ENCODE measurements at places on chromosomes 7 and 10.

DNA sequence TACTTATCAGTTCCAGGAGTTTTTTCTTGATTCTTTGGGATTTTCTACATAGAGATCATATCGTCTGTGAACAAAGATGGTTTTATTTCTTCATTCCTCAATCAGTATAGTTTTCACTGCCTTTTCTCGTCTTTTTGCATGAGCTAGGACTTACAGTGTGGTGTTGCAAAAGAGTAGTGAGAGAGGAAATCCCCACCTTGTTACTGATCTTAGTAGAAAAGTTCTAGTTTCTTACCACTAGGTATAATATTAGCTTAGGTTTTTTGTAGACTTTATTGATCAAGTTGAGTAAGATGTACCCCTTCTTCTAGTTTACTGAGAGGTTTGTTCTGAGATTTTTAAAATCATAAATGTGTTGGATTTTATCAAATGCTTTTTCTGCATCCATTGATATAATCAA lies 123.3 kb downstream of the TMEM26 start:
- DNase-seq = no peak

- no peak for DNase-seq
Observed at GRCh38 chr10:101453318-101453717, 99.4 kb downstream of the BTRC start.

DNA sequence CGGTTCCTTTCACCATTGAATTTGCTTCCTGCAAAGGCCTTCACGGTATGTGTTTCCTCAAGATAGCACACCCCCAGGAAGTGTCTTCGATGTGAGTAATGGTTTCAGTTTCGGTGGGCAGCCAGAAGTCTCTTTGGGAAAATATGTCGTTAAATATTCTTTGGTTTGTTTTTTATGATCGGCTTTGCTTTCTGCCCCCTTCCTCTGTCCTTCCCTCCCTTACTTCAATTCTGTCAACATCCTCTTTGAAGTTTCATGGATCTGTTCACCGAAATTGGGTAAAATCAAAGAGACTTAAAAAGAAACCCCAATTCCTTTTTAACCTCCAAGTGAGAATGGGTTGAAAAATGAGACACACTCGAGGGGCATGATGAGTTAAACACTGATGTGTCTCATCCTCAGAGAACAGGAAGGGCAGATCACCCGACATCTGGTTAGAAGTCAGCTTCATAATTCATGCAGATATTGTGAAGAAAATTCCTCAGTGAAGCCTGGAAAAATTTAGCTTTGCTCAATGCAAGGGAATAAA lies 170.8 kb upstream of the HABP2 start:
- DNase-seq = no peak

- DNase-seq = no peak
Observed at GRCh38 chr10:52451817-52452216, 137.7 kb downstream of the DKK1 start.

- no peak for DNase-seq
Observed at GRCh38 chr10:43649185-43649523, 473 bp upstream of the ZNF32 start.

GRCh38 chr10:14557567-14557966 lies 217.1 kb downstream of the FAM107B start:
- no peak for DNase-seq

DNA sequence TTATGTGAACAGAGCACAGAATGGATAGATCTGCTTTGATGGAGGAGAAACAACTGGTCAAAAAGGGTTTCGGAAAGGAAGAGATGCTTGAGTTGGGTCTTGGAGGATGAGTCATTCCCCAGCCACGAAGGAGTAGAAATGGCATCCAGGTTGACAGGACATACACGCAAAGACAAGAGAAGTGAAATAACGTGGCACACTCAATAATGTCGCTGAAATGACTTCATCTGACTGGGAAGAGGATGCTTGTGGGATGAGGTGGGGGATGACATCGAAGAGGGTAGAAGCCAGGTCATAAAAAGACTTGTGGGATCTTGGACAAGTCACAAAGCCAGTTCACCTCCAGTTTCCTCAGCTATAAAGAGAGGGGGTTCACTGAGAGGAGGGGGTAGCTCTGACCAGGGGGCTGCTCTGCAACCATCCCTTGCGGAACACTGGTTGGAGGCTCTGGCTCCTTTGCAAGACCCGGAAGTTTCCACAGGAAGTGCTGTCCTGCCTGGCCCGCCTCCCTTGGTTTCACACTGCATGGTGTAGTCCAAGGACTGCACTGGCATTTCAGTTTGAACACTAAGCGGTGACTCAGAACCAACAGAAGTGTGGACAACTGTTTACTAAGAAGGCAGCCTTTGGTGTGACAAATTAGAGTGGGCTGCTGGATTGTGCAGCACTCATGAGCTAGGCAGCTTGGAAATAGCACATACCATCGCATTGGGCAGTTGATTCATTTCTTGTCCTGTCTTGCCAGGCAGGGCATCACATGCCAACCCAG lies 189.9 kb upstream of the ADO start:
- no peak for DNase-seq

- no peak for DNase-seq
Observed at GRCh38 chr10:7258948-7259523, 151.8 kb downstream of the SFMBT2 start.

DNA sequence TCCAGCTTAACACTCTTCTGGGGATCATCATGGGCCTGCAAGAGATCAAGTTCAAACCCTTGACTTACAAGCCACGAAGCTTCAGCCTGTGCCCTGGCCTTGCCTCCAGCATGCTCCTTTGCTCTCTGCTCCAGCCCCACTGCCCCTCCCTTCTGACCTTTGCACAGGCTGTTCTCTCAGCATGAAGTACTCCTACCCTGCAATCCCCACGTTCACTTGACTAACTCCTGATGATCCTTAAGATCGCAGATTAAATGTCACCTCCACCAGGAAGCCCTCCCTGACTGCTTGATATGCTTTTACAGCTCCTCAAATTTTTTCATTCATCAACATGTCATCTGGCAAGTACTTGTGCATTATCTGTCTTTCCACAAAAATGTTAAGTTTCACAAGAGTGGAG lies 75.5 kb upstream of the SLF2 start:
- no peak for DNase-seq

GRCh38 chr7:91082852-91083495 lies 181.3 kb upstream of the FZD1 start:
- no peak for DNase-seq

DNA sequence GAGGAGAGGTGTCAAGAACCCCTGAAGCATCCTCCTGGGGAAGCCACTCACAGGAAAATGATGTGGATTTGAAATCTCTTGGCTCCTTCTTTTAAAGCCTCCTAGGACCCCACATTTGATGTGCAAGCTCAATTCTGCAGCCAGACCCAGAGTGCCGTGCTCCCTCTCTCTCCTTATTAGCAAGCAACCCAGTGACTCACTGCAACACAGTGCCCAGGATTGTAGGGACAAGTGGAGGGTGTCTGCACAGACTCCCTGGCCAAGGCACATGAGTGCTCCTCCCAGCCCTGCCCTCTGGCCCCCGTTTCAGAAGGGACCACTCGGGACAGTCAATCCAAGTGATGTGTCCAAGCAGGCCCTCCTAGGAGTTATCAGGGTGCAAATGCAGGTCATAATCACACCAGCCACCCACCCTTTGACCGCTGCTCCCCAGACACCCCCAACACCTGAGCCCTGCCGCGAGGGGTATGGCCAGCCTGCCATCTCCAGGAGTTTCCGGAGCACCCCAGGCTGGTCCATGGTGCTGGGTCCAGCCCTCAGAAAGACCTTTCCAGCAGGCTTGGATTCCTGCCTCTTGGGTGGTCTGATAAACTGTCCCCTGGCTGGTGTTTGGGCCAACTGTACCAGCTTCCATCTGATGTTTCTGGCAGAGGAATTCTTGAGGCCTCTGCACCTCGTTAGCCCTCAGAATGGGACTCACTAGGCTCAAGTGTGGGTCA lies 54.5 kb upstream of the CXCL12 start:
- no peak for DNase-seq

- DNase-seq = no peak
Observed at GRCh38 chr10:73126343-73126742, 16.1 kb downstream of the NUDT13 start.

GRCh38 chr10:47440207-47440606 lies 43.7 kb downstream of the ANXA8 start:
- no peak for DNase-seq

GRCh38 chr7:156480671-156481070 lies 159.9 kb upstream of the RNF32 start:
- peak; percentile 55 for DNase-seq

DNA sequence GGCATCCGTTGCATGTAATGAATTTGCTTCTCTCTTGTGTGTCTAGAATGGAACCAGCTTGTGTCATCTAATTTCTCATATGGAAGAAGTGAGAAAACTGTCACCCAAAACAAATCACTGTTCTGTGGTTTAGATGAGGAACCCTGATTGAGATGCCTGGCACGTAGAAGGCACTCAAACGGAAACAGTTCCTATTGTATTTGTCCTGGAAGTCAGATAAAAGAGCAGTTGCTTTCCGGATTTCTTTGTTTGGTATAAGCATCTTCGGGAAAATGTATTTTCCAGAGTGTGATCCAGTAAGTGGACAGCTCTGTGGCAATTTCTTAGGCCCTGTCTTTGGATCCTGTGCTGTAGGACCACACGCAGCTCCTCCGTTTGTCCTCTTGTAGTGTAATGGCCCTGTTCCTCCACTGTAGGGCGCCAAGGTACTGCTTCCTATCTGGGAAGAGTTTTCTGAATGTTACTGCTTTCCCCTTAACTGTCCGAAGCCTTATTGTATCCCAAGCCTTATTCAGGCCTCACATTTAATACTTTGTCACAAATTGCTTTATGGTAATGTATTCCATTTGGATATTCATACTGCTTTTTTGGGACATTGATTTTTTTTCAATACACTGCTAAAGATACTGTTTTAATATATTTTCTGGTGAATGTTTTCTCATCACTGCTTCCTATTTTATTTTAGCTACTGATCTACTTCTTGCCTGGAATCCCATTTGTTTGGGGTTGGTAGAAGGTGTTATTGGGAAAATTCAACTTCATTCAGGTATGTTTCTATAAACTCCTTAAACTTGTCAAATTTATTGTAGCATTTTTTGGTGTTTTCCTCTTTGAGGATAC lies 24.8 kb downstream of the INPP5F start:
- peak; percentile 75 for DNase-seq

DNA sequence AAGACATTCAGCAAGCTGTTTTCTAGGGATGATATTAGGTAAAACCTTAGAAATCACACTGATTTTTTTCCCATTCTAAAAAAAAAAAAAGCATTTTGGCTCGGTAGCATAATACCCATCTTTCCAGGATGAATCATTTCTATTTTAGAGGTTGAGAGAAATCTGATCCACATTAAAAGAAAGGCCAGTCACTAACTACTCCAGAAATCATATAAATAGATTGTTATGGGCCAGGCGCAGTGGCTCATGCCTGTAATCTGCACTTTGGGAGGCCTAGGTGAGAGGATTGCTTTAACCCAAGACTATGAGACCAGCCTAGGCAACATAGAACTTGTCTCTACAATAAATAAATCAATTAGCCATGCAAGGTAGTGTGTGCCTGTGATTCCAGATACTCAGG lies 164.3 kb downstream of the BAMBI start:
- DNase-seq = no peak

- DNase-seq = peak; percentile 29
Observed at GRCh38 chr10:124604214-124605000, 139.8 kb downstream of the FAM53B start.

GRCh38 chr7:115549910-115550309 lies 480.7 kb downstream of the TFEC start:
- DNase-seq = no peak

- no peak for DNase-seq
Observed at GRCh38 chr10:51806079-51806835, 106.9 kb upstream of the CSTF2T start.

GRCh38 chr7:100189061-100189460 lies 11.3 kb downstream of the STAG3 start:
- no peak for DNase-seq

GRCh38 chr7:33185786-33186185 lies 56.4 kb downstream of the BBS9 start:
- DNase-seq = no peak

GRCh38 chr10:35089611-35090161 lies 455 bp downstream of the CUL2 start:
- no peak for DNase-seq

DNA sequence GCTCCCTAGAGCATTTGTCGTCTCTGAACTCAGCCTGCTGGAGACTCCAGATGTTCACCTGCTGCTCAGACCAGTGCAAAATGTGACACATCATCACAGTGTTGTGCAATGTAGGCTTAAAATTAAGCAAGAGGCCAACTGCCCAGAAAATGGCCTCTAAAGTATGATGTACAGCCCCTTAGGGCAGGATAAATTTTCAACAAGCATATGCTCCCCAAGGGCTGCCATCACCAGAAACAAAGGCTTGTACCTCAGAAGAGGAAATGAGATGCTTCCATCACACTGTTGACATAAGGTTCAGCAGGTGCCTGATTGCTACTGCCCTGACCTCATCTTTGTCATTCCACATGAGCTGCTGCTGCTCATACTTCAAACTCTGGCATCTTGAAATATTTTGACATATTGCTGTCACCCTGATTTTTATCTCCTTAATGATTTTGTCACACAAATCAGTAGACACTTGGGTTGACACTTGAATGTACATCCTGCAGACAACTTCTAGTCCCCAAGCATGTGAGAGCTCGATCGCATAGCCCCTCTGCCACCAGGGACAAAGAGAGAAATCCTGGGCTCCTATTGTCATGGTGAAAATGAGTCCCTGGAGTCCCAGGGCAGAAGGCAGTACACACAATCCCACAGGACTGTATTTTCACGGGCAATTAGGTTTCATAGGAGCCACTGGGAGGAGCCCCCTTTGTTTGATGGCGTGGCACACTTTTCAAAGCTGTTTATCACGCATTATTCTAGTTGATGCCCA lies 219.7 kb upstream of the STK17A start:
- DNase-seq = no peak

- DNase-seq = peak; percentile 16
Observed at GRCh38 chr7:48390388-48391327, 219.4 kb downstream of the ABCA13 start.

DNA sequence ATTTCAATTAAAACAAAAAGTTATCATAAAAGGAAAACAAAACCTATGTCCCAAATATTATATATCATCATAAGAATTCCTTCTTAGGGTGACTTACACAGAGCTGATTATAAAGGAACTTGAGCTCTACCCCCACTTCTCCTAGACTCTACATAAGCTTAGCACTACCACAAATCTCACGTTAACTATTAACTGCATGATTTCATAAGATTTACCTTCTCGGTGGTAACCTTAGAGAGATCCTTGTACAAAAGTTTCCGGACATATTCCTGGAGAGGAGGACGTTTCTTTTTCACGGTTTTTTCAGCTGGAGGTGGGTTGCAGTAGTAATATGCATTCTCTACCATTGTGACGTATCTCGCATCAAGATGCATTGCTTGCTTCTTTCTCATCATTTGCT lies 83.7 kb downstream of the UPF2 start:
- no peak for DNase-seq

- peak; percentile 79 for DNase-seq
Observed at GRCh38 chr7:142770661-142771352, at the start of gene PRSS2. TSS of gene PRSS2 (plus strand) at chr7:142770970. CDS start at chr7:142770983, 13 bp downstream.

- DNase-seq = no peak
Observed at GRCh38 chr7:7176406-7177043, 5.8 kb upstream of the C1GALT1 start.

- no peak for DNase-seq
Observed at GRCh38 chr7:142412551-142413193, 154.8 kb upstream of the PRSS58 start.
